ENCODE measurements at places on chromosomes 12 and 14. TPM values are rescaled to one million over a fixed set of nuclear protein-coding genes. Genes with fewer than 3 reads are reported as not detected.
A peak's percentile ranks its signal among the peaks of the same experiment; 100 is the strongest.

GRCh38 chr14:68342216-68342763 lies 450.6 kb downstream of the ZFP36L1 start:
- DNase-seq = no peak

- no peak for DNase-seq
Observed at GRCh38 chr12:12278899-12279298, 12.1 kb upstream of the LRP6 start.

DNA sequence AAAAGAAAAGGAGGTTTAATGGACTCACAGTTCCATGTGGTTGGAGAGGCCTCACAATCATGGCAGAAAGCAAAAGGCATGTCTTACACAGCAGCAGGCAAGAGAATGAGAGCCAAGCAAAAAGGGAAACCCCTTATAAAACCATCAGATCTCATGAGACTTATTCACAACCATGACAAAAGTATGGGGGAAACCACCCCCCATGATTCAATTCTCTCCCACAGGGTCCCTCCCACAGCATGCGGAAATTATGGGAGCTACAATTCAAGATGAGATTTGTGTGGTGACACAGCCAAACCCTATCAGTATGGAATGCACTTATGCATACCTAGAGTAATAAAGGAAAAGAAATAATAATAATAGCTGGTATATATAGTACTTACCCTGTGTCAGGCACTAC lies 4.5 kb upstream of the GLIPR1 start:
- DNase-seq = no peak

DNA sequence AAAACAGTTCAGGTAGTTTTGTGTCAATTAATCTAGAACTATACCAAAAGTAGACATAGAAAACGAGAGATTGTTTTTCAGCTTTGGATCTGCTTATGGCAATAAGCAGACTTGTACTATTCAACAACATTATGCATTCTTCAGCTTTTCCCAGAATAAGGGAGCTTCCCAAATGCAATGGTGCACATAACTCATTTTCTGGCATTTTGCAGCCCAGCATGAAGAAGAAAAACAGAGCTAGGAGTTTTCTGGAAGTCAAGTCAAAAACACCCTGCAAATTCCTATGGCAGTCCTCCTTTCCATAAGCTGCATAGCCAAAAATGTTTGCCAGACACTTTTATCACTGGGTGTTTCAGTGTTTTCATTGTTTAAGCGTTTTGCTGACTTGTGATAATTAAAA lies 314.7 kb downstream of the NAV3 start:
- no peak for DNase-seq

DNA sequence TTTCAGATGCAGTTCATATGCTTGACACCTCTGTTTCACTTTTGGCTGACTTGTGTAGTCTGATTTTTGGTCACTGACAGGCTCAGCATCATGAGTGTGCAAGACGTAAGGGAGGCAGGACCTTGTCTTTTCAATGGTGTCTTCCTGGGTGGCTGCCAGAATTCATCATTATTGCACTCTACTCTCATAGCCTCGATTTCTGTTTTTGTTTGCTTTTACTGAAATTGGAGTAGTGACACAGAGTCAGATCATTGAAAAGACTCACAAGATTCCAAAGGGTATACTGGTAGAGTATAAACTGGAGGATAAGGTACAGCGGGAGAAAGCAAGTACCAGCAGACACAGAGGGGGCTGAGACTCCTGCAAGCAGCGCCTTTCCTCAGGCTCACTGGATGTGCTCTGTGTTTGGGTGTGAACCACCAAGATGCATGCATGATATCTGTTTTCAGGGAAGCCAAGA lies 126.3 kb upstream of the FGD4 start:
- DNase-seq = no peak

DNA sequence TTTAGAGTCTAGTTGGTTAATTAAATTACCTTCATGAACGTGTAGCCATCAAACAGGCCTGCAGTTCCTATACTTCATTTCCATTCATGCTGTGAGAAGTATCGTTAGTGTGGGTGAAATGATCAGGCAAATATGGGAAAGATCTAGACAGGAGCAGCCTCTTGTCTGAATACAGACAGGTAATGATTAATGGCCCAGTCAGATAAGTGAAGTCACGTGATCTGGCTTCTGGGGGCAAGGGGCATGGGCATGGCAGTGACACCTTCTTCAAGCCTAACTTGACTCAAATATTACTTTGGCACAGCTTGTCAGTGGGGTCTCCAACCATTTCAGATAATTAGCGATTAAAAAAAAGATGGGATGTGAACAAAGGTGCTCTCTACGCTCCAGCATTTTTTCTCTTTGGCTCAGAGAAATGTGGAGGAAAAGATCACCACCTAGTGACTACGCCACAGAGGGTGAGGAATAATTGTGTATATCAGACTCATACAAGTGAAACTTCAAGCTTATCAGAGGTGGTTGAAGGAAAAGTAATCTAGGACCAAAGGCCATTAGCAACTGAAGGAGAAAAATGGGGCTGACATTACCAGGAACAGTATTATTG lies 17.8 kb downstream of the GUCY2C start:
- DNase-seq = no peak

DNA sequence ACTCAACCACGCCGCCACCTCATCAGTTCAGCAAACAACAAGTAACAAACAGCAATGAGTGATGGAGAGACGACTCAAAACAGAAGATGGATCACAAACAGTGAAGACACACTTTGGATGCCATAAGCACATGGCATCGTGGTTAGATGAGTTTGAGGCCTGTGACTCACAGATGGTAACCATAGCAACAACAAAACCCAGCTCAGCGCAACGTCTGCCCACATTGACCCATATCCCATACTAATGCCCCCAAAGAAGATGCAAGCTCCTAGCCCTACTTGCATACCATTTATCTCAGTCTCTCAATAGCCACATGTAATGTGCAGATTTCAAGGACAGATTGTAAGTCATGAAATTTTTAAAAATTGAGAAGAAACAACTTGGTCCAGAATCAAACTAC lies 1322.3 kb upstream of the TMEM132C start:
- DNase-seq = no peak

DNA sequence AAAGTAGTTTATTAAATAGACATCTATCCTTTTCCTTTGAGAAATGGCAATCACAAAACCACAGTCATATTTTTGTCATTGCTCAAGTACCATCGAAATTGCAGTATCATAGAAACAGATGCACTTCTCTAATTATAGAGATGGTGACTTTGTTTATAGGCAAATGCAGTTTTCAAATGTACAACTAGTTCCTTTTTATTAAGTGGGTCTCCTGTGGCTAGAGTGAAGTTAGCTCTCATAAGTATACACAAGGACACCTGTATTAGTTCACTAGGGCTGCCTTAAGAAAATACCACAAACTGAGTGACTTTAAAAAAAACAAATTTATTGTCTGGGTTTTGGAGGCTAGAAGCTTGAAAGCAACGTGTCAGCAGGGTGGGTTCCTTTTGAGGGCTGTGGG lies 62.8 kb downstream of the OTOGL start:
- no peak for DNase-seq

GRCh38 chr12:99302874-99303273 lies 344.7 kb upstream of the GARIN6 start:
- DNase-seq = no peak

DNA sequence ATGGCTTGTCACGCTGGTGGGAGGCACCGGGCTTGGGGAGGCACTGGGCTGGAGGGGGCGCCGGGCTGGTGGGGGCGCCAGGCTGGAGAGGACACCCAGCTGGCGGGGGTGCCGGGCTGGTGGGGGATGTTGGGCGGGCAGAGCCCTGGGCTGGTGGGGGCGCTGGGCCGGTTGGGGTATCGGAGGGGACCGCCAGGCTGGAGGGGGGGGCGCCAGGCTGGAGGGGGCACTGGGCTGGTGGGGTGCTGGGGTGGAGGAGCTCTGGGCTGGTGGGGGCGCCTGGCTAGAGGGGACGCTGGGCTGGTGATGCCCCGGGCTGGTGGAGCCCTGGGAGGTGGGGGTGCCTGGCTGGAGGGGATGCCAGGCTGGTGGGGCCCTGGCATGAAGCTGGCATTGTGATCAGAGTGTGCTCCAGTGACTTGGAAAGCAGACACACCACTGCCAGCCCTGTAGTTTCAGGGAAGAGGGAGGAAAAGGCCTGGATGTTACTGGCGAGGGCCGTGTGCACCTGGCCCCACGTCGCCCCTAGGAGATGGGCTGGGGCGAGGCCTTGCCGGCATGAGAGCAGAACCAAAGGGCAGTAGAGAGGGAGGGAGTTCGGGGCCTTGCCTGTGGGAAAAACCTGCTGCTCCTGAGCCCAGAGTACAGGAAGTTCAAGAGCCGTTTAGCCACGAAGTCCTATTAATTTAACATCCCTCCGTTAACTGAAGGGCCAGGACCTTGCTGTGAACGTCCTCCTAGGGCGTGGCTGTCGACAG lies 13.1 kb downstream of the TEDC1 start:
- no peak for DNase-seq

- no peak for DNase-seq
Observed at GRCh38 chr14:85483037-85483436, 46.9 kb upstream of the FLRT2 start.

- DNase-seq = peak; percentile 2
Observed at GRCh38 chr12:58502226-58502625, 418.1 kb downstream of the LRIG3 start.

- no peak for DNase-seq
Observed at GRCh38 chr12:64186789-64187188, 35.3 kb downstream of the KICS2 start.

GRCh38 chr12:124569375-124570148 lies 2.1 kb upstream of the NCOR2 start:
- no peak for DNase-seq

DNA sequence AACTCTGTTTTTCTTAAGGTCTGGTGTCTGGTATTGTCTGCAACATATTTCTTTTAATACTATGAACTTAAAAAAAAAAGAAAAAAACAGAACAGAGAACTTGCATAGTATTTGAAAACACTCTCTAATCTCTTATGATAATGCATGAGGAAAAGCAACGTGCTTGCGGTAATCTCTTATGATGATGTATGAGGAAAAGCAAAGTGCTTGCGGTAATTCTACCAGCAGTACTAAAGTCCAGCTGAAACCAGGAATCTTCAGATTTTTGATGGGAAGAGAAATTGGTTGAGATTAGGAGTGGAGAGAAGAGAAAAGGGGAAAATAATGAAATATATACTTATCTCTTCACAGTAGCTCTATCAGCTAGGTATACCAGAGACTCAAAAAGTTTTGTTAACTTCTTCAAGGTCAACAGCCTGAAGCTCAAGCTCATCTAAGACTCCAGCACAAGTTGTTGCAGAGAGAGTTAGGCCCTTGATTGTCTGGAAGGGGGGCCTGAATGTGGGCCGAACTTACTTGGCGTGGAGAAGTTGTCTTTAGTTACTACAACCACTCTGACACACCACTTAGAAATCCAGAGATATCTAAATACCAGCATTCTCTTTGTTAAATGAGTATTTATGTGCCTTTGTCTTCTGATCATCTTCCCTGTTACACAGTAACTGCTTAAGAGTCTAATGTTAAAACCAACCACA lies 240.4 kb downstream of the PRKD1 start:
- DNase-seq = no peak

GRCh38 chr14:94677747-94678146 lies 65.6 kb downstream of the SERPINA3 start:
- no peak for DNase-seq

- DNase-seq = no peak
Observed at GRCh38 chr12:69112616-69113015, 126.8 kb upstream of the CPSF6 start.

The LTBP2 gene
- 14.7 TPM for polyA plus RNA-seq

The NEMF gene
- 89.4 TPM for polyA plus RNA-seq

The FAM161B gene
- 13.3 TPM for polyA plus RNA-seq

The KRT72 gene
- 0.38 TPM for polyA plus RNA-seq

The PLEKHA5 gene
- 25.6 TPM for polyA plus RNA-seq

The KLRG1 gene
- 1.7 TPM for polyA plus RNA-seq

The SCNN1A gene
- 2.8 TPM for polyA plus RNA-seq

The TMEM229B gene
- polyA plus RNA-seq = 0.94 TPM

The TEX52 gene
- polyA plus RNA-seq = 1.7 TPM

The JPH4 gene
- polyA plus RNA-seq = 1.2 TPM

The ARHGAP9 gene
- 5.4 TPM for polyA plus RNA-seq
